ENCODE measurements at places on chromosomes 7 and 10.

DNA sequence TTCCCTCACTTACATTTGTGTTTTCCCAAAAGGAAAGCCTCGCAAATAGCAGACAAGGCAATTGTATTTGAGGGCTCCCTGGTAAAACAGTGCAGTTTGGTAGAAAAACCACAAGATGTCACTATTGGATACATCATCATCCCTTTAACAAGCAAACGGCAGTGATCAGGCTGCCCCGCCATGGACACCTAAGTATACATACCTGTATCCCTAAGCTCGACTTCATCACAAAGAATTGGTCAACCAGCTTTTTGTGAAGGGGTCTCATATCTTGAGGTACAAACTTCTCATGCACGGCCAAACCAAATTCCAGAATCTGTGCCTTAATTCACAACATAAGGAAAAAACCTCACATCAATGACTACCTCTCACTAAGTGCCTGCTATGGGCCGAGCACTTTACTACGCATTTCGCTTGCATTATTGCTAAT, 179.5 kb upstream of the IMMP2L start:
- DNase-seq: no peak

- no peak for DNase-seq
These were observed 201.8 kb downstream of the TCERG1L start for GRCh38 chr10:131109726-131110125.

DNA sequence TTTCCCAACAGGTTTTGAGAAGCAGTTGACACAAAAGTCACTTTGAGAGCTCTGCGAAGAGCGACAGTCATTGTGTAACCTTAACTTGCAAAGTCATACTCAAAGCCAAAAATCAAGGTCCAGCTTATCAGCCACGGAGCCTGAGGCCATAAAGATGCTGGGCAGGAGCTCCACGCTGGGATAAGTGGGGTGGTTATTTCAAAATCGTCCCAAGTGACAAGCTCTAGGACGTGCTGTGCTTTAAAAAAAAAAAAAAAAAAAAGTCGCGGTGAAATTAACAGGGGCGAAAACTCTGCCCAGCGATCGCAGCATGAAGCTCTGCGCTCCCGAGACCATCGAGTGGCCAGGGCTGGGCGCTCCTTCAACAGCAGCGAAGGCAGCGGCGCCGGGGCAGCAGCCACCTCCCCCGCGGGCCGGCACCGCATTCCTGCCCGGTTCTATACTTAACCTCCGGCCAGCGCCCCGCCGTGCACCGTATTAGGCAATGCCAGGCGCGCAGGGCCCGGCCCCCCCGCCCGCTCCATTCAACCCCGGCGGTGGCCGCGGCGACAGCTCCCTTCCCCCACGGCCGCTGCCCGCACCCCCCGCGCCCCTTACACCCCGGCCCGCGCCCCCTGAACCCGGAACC, 657 bp downstream of the HACD1 start:
- no peak for DNase-seq

GRCh38 chr10:50316174-50316573, 64.9 kb upstream of the ASAH2 start:
- DNase-seq: no peak

GRCh38 chr7:112753298-112753697, 36.9 kb downstream of the TMEM168 start:
- DNase-seq: no peak

DNA sequence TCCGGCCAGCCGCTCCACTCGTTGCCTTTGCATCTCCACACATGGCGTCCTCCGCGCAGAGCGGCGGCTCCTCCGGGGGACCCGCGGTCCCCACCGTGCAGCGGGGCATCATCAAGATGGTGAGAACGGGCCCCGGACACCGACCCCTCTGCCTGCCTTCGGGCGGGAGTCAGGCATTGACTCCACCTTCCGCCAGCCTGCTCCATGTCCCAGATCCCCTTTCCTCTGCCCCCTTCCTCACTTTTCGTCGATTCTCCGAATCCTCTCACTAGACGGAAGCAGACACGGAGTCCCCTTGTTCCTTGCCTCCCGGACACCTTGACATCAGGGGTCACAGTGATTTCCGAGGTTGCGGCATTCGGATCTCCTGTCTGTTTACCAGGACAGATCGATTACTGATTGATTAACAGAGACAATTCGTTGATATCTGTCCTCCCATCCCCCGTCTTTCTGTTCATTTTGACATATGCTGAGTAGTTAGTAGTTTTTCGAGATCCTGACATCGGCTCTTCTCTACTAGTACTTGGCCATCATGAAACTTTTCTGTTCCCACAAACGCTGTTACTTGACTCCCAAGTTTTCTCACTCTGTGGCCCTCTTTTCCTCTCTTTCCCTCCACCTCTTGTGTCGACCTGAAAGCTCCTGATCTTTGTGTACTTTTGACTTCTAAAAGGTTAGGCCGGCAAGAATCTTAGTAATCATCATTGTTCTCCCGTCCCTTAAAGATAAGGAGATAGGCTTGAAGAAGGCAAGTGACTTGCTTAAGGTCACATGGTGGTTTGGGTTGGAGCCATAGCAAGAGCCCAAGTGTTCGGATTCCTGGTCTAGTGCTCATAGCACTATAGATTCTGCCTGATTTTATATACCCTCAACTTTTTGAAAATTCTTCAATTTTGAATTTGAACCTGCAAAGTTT, 597 bp downstream of the SND1 start:
- no peak for DNase-seq

GRCh38 chr10:4765428-4765827, 60.6 kb upstream of the AKR1E2 start:
- no peak for DNase-seq

DNA sequence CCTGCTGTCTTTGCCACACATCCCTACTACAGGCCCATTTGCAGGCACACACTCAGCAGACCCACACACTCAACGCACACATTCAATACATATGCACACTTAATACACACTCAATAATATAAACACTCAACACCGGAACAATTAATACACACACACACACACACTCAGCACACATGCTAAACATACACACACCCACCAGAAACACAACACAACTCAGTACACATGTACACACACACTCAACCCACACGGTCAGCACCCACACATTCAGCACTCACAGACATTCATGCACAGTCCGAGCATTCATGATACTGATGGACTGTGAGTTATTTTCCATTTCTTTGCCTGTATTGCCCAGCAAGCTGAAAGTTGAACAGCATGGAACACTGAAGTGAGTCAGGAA, 35.4 kb upstream of the SMNDC1 start:
- DNase-seq: no peak

Measured in stimulated activated CD8-positive, alpha-beta memory T cell treated with anti-CD3 and anti-CD28 coated beads, Interleukin-2, amount 100 ng/mL, for 1 hour (primary cell).